ENCODE measurements at places on chromosomes 7 and 10.

- DNase-seq = no peak
These were observed 31.5 kb upstream of the CFAP46 start for GRCh38 chr10:132973903-132974241.

DNA sequence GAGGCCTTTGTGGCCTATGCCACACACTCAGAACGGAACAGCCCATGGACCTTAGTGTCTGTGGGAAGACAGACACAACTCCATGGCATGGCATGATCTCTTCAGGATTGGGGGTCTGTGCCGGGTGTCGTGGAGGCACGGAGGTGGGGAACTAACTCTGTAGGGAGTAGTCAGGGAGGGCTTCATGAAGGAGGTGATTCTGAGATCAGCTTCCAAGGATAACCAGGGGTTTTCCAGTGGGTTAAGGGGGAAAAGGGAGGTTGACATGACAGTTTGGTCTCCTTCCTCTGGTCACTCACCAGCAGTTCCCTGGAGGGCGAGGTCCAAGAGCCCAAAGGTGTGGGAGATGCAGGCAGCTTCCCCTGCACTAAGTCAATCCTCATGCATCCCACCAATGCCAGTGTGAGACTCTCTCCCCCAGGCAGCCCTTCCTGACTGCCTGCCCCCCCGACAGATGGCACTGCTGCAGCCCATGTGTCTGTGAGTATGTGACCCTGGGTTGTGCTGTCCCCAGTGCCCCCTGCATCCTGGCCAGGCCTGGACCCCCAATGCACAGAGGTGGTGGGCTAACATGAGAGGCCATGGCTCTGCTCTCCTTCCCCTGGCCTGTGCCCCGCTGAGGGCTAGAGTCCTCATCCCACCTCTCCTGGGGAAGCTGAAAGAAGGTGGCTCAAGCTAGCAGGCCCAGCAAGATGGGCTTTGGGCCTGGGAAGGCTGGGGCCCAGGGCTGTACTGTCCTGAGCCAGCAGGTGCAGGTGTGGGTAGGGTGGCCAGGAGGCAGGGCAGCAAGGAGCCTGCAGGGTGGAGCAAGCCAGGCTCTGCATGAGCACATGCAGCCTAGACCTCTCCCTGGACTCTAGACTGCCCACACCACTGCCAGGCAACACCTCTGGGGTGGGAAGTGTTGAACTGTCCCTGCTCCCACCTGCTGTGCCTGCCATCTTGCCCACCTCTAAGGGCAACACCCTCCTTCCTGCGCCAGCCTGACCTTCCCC, 39.7 kb downstream of the RASGEF1A start:
- DNase-seq = no peak

DNA sequence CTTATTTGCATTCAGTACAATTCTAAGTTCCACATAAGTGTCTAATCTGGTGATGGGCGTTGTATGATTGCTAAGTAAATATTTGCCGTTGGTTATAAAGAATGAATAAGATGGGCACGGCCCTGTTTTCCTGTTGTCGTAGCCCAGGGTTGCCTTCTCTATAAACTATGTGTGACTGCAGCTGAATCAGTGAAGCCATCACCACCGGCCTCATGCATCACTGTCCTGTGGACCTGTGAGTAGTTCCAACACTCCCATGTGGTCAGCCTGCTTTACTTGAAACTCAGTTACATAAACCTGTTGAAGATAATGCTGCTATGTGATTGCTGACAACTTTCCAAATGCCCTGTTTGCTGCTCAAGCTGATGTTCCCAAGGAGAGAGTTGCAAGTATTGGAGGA, 21.6 kb upstream of the KLF6 start:
- peak; percentile 76 for DNase-seq

GRCh38 chr7:12031638-12032037, 179.5 kb upstream of the TMEM106B start:
- DNase-seq = peak; percentile 69

- DNase-seq = no peak
These were observed 3.1 kb upstream of the EVX1 start for GRCh38 chr7:27239387-27240014.

DNA sequence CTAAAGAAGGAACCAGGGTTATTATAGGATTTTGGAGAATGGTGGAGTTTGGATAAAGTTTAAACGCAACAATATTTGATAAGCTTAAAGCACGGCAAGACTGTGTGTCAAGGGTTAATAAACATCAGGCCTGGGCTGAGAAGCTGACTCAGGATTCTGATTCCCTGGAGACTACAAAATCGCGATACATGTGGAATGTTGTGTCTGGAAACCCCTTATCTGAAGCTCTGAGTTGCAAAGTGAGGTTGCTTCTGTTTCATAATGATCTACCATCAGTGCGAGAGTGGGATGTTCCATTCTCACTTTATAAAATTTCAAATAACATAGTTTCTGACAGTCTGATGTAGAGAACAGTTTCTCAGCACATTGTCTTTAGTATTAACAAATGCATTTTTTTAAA, 7.8 kb downstream of the C1GALT1 start:
- DNase-seq = peak; percentile 92

GRCh38 chr10:83990126-83990525, 149.2 kb upstream of the GHITM start:
- no peak for DNase-seq

DNA sequence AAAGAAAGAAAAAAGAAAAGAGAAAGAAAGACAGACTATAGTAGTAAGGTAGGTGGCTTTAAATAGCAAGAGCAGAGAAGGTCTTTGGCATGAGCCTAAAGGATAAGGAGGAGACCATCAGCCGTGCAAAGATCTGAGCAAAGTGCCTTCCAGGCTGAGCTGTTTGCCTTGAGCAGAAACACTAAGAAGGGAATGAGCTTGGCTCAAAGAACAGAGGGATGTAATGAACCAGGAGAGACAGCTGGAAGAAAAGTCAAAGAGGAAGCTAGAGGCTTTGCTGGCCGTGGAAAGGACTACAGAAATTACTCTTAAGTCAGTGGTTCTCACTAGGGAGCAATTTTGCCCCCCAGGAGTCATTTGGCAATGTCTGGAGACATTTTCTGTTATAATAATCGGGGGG, 228.6 kb downstream of the FGFR2 start:
- DNase-seq = no peak

DNA sequence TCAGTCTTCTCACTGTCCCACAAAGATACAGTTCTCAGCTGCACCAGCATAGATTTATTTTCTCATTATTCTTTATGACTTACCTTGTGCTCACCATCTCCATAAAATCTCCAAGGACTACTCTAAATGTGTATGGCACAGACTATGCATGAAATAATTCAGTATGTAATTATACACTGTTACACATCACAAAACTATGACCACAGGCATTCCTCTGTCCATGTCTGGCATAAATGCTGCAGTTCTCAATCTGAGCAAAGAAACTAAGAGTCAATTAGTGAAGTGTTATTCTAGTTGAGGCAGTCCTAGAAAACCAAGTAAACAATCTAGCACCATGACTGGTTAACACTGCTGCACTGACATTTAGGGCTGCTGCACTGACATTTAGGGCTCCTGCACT, 2.7 kb downstream of the CYCS start:
- DNase-seq = no peak

DNA sequence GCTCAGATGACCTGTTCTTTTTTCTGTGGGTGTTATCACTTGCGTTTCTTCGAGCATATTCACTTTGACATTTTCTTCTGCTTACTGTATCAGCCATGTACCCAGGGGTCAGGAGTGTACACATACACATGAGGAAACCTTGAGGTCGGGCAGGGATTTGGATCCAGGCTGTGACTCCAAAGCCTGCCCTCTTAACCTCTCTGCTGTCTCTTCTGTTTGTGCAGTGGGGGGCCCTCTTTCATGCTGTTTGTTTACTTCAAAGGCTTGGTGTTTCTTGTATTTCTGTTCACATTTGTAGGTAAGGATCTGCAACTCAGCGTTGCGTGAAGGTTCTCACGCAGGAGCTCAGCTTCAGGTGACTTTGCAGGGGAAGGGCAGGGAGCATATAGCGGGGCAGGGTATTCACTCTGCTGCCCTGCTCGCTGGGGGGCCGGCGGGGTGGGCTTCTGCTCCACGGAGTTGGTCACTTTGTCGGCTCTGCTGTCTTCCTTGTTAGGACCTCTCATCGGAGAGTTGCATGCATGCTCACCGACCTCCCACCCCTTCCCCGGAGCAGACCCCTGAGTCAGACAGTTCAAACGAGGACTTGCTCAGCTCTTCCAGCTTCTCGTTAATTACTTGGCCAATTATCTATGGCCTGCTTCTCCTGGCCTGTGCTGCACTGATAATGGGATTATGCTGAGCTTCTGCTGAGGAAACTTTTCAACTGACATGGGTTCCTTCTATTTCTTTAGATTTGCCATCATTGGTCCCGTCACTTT, 77.5 kb downstream of the SDK1 start:
- no peak for DNase-seq

GRCh38 chr10:1153805-1154351, 97.7 kb downstream of the WDR37 start:
- no peak for DNase-seq

DNA sequence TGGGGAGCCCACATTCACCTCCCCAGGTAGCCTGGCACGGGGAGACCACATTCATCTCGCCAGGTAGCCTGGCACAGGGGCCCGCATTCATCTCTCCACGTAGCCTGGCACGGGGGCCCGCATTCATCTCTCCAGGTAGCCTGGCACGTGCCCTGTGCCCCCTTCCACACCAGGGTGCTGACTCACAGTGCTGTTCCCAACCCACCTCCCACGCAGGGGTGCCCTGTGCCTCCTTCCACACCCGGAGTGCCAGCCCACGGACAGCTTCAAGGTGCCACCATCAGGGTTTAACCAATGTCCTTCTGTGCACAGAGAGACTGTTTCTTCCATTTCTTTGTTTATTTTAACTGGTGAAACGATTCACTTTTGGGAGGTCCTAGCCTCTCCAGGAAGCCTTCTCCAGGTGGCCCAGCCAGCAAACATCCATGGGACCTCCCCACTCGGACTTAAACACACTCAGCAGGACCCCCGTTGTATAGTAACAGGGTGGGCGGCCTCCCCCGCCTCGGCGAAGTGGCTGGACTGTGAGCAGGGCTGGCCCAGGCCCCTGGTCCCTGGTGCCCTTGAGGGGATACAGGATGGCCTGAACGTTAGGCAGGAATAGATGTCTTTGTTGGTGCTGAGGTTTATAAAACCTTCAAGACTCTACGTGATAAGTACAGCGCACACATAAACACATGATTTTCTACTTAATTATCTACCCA, 41.1 kb upstream of the FOXL3 start:
- DNase-seq = no peak

GRCh38 chr10:102657984-102658724, 13.9 kb downstream of the TRIM8 start:
- peak; percentile 37 for DNase-seq

All from NCI-H226 (cell line).